Cardiac fibroblast (primary cell): ENCODE measurements at places on chromosomes 11 and 22.

- DNase-seq = no peak
Measured at GRCh38 chr11:959608-960007, 33.9 kb downstream of the AP2A2 start.

- DNase-seq = no peak
Measured at GRCh38 chr11:115707180-115707905, 203.1 kb upstream of the CADM1 start.

DNA sequence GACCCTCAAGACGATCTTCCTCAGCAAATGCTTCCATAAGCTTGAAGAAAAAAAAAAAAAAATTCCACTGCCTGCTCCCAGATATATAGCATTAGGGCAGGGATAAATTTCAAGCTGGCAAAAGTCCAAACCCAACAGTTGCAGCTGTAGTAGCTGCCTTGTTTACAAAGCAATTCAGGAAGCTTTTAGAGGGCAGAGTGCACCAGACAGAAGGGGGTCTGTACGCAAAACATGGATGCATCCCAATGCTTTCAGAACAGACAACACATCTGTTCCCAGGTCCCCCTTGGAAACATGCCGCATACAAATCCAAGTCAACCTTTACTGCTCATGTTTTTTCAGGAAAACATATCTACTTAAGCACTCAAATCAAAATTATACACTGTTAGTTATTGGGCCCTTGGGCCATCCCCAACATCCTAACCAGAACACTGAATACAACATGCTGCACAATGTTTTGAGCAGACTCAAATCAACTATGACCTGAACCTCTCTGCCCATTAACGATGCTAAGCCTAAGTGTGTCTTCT lies 94.5 kb downstream of the CADM1 start:
- no peak for DNase-seq

DNA sequence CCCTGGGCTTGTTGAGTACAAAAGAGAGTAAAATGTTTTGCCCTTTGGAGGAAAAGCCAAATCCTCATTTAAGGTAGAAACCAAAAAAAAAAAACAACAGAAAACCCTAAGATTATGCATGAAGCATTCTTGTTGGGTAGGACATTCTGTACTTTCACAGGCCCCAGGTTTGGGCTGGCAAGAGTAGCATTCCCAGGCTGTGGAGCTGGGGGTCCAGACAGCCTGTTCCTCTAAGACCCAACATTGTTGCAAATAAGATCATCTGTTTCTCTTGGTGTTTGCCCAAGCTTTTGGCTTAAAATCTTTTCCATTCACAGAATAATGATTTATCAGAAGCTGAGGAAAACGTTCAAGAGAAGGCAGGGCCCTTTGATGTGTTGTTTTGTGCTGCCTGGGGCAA lies 123.8 kb downstream of the MICAL2 start:
- peak; percentile 56 for DNase-seq

DNA sequence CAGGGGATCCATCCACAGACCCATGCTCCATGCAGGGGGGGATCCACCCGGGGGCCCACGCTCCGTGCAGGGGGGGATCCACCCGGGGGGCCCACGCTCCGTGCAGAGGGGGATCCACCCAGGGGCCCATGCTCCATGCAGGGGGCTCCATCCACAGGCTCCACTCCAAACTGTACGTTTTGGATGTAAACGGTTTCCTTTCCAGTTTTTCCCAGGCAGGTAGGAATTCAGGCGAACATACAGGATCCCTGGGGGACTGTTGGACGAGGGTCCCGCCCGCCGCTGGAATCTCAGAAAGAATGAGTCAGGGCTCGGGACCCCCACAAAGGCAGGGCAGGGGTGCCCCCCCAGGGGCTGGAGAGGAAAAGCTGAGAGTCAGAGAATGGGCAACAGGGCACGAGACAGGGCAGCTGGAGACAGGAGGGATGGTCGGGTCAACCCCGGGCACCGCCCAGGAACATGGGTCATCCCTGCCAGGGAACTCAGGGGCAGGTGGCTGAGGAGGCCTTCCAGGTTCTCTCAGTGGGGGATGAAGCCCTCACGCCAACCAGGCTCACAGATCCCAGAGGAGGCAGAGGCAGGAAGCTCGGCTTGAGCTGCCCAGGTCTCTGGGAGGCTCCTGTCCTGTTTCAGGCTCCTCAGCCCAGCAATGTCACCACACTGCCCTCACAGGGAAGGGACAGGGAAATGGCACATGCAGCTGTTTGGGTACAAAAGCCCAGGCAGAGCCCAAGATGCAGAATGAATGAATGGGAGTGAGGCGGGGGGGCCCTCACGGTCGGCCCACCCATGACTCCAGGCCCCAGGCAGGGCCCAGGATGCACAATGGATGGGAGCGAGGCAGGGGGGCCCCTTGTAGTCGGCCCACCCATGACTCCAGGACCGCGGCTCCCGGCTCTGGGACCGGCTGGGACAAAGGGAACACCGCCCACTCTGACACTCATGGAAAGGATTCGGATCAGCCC lies 200.2 kb downstream of the BRD1 start:
- DNase-seq = no peak

DNA sequence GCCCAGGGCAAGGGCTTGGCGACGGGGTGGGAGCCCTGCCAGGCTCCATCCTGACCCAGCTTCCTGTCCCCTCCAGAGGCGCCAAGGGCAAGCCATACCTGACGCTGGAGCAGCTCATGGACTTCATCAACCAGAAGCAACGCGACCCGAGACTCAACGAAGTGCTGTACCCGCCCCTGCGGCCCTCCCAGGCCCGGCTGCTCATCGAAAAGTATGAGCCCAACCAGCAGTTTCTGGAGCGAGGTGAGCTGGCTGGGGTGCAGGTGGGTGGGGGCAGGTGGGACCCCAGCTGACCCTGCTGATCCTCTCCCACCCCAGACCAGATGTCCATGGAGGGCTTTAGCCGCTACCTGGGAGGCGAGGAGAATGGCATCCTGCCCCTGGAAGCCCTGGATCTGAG lies 5.0 kb downstream of the PLCB3 start:
- no peak for DNase-seq

DNA sequence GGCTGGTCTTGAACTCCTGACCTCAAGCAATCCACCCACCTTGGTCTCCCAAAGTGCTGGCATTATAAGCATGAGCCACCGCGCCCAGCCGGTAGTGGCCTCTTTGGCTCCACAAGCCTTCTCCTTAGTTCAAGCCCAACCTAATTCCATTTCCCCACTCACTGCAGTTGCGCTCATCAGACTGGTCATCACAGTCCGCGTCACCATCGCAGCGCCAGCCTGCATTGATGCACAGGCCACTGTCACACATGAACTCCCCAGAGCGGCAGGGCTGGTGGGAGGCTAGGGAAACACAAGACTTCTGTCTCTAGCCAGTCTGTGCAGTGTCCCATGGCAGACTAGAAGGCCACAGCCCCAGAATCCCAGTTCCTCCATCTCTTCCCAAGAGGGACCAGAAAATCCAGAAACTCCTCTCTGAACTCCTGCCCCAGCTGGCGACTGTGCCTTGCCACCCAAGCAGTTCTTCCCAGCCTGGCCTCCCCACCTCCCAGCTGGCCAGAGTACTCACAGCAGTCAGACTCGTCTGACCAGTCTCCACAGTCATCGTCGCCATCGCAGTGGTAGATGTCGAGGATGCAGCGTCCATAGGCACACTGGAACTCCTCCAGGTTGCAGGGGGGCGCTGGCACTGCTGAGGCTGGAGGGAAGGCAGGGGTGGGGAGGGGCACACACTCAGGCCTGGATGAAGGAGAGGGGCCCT lies 19.8 kb downstream of the LRP4 start:
- no peak for DNase-seq

DNA sequence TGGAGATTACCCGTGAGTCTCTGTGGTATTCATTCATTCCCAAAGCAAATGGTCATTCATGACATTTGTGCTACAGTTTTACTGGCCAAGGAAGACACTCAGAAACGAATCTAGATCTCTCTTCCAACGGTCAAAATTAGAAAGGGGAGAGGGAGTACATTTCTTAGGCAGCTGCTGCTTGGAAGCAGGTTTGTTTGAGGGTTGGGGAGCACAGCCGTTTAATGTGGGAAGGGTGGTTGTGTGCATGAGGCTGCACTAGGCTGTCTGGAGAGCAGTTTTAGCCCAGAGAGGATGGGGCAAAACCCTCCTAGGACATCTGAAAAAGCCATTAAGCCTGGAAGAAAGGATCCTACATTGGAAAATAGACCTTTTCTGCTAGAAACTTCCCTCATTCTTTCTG lies 29.7 kb upstream of the TIMP3 start:
- DNase-seq = no peak

DNA sequence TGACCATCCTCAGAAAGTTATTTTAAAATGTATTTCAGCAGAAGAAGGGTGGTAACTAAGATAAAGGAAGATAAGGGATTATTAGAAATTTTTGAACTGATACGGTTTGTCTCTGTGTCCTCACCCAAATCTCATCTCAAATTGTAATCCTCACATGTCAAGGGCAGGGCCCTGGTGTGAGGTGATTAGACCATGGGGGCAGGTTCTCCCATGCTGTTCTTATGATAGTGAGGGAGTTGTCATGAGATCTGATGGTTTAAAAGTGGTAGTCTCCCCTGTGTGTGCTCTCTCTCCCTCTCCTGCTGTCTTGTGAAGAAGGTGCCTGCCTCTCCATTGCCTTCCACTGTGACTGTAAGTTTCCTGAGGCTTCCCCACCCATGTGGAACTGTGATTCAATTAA lies 36.1 kb downstream of the CYP2R1 start:
- no peak for DNase-seq
